ENCODE measurements at places on chromosomes 3 and 15. TPM values are rescaled to one million over a fixed set of nuclear protein-coding genes. Genes with fewer than 3 reads are reported as not detected.

- peaks cover 17% of the 10 kb centered on the region for H3K27me3 ChIP-seq
- H3K4me3 ChIP-seq, result no peak overlapping the region
- no peaks in the 10 kb centered on the region for H3K4me1 ChIP-seq
- no peak overlapping the region for H3K27ac ChIP-seq
- DNase-seq, result no peak
- no peaks in the 10 kb centered on the region for H3K36me3 ChIP-seq
These were observed 19.2 kb upstream of the MFGE8 start for GRCh38 chr15:88932271-88932874.

GRCh38 chr3:48082580-48083184 is 66.5 kb upstream of the MAP4 start:
- no peaks in the 10 kb centered on the region for H3K27me3 ChIP-seq
- H3K4me1 ChIP-seq, result peaks cover 21% of the 10 kb centered on the region
- H3K36me3 ChIP-seq, result peaks cover 16% of the 10 kb centered on the region
- DNase-seq, result no peak
- no peak overlapping the region for H3K4me3 ChIP-seq

- no peaks in the 10 kb centered on the region for H3K36me3 ChIP-seq
- H3K27me3 ChIP-seq, result peaks cover 10% of the 10 kb centered on the region
- H3K4me3 ChIP-seq, result no peak overlapping the region
- no peaks in the 10 kb centered on the region for H3K4me1 ChIP-seq
- DNase-seq, result no peak
These were observed 21.9 kb downstream of the CYP8B1 start for GRCh38 chr3:42853739-42854302.

GRCh38 chr3:54578417-54578816 is 349.4 kb downstream of the LRTM1 start:
- H3K27me3 ChIP-seq, result peaks cover 11% of the 10 kb centered on the region
- H3K4me1 ChIP-seq, result no peaks in the 10 kb centered on the region
- no peaks in the 10 kb centered on the region for H3K36me3 ChIP-seq
- H3K27ac ChIP-seq, result no peak overlapping the region
- DNase-seq, result no peak

GRCh38 chr3:15428539-15428938 is 1.1 kb downstream of the EAF1 start:
- no peaks in the 10 kb centered on the region for H3K27me3 ChIP-seq
- DNase-seq, result no peak
- H3K36me3 ChIP-seq, result no peaks in the 10 kb centered on the region
- peaks cover 37% of the 10 kb centered on the region for H3K4me1 ChIP-seq

- H3K36me3 ChIP-seq, result no peaks in the 10 kb centered on the region
- H3K27me3 ChIP-seq, result no peaks in the 10 kb centered on the region
- H3K27ac ChIP-seq, result peak overlapping the region; percentile 69
- H3K4me1 ChIP-seq, result peaks cover 15% of the 10 kb centered on the region
These were observed 88.2 kb downstream of the RBPMS2 start for GRCh38 chr15:64687172-64687571.

DNA sequence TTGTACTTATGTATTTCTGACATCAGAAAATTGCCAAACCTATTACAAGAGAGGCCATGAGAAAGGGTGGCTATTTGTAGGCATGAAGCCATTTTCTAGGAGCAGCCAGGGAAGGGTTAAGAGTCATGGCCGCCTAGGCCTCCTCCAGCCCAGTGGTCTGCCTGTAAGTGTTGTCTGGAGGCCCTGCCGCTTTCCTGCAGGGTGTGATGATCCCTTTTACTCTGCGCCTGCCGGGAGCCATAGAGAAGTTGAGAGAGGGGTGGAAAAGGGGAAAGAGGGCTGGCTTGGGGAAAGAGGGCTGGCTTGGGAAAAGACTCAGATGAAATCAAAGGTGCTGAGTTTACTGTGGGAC is 29.1 kb upstream of the KCTD6 start:
- DNase-seq, result no peak
- peaks cover 13% of the 10 kb centered on the region for H3K4me1 ChIP-seq
- no peaks in the 10 kb centered on the region for H3K36me3 ChIP-seq
- no peak overlapping the region for H3K27ac ChIP-seq
- H3K27me3 ChIP-seq, result no peaks in the 10 kb centered on the region

GRCh38 chr15:90665288-90666134 is 51.6 kb upstream of the BLM start:
- H3K4me3 ChIP-seq, result peak overlapping the region; percentile 85
- H3K27me3 ChIP-seq, result peaks cover 11% of the 10 kb centered on the region
- no peaks in the 10 kb centered on the region for H3K36me3 ChIP-seq

The SERPINI2 gene
- polyA plus RNA-seq, result not detected

The SCN11A gene
- polyA plus RNA-seq, result not detected

The GABRR3 gene
- not detected for polyA plus RNA-seq

Data from naive thymus-derived CD8-positive, alpha-beta T cell (primary cell).